ENCODE measurements at places on chromosomes 3 and 15.

DNA sequence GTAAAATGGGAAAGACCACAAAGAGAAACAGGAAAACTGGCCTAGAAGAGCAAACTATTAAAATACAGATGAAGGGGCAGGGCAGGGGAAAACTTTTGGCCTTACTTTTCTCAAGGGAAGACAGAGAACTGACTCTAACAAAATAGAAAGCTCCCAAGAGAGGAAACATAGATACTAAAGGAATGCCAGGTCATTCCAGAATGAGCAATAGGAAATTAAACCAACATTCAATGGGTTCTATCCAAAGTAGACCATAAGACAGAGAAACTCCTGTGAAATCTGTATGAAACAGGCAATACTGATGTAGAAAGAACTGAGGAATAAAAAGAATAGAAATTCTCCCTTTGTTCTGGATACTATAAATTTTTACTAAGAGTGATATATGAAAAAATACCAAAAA lies 491.8 kb downstream of the MECOM start:
- DNase-seq: no peak

DNA sequence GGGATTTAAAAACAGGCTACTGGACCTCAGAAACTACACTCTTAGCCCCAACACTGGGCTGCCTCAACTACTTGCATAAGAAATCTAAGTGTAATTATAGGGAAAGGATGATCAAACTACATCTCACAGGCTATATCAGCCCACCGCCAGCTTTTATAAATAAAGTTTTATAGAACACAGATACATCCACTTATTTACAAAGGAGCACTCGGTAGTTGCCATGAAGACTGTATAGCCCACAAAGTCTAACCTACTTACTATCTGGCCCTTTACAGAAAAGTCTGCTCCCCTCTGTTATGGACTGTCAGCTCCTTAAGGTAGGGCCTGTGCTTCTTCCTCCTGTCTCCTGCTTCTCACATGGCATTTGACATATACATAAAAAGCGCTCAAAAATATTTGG lies 9.5 kb downstream of the OSBPL10 start:
- no peak for DNase-seq

- DNase-seq: no peak
Observed at GRCh38 chr15:90209591-90209990, 8.5 kb downstream of the SEMA4B start.

DNA sequence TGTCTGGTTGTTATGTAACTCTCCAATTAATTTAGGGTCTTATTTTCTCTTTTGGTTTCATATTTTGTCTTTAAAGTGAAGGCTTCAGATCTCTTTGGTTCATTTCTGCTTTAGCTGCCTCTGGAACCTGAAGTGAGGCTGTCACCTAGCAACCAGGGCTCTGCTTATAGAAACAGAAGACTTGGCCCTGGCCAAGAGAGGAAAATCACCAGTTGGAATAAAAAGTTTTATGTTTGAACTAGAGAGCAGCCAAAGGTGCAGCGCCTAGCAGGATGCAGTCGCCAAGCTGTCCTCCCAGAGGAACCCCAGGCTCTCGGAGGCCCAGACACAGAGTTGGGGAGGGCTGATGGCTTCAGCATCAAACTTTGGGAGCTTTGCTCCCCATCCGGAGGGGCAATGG lies 41.1 kb downstream of the LYZL4 start:
- no peak for DNase-seq

DNA sequence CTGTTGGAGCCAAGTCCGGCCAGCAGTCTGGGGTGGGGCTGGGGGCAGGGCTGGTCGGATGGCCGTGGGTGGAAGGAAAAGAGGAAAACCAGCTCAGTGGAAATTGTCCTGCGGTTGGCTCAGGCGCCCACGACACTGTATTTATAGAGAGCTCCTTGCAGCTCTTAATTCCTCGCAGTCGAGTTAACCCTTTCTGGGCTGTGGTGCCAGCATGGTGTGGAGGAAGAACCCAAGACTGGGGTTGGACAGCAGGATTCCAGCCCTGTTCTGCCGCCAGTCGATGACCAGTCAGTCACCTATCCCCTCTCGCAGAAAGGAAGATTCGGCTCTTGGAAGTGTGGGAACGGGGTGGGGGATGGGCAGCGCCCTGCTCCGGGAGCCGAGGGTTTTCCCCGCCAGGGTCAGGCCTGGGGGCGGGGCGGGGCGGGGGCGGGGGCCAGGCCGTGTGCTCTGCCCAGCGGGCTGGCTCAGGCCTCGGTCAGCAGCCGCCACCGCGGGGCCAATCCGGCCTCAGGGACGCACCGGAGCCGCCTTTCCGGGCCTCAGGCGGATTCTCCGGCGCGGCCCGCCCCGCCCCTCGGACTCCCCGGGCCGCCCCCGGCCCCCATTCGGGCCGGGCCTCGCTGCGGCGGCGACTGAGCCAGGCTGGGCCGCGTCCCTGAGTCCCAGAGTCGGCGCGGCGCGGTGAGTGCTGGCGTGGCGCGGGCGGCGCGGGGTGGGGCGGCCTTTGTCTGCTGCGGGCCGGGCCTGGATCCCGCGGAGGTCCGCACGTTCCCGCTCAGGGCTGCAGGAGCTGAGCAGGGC lies at the start of gene CD276:
Gene CD276, plus strand, starts transcription at position 607 of the 804 bp plus-strand sequence. CDS start 15,257 bp downstream, outside the sequence.
- DNase-seq: no peak

GRCh38 chr3:37987751-37988179 lies 2.8 kb upstream of the VILL start:
- DNase-seq: no peak

DNA sequence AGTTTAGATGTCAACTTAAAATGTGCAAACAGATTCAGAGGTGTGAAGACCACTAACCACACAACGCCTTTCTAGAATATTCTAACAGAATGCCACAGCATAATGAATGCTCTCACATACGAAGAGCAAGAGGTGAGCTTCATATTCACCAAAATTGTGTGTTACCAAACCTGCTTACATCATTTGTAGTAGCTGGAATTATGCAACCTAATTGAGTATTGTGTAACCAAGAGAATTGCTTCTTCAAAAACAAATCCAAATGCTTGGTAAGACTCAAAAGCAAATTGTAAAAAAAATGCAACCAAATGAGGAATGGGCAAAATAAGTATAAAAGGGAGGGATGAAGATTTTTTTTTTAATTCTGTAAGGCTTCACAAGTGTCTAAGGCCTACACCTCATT lies 160.7 kb downstream of the TAFA4 start:
- no peak for DNase-seq

DNA sequence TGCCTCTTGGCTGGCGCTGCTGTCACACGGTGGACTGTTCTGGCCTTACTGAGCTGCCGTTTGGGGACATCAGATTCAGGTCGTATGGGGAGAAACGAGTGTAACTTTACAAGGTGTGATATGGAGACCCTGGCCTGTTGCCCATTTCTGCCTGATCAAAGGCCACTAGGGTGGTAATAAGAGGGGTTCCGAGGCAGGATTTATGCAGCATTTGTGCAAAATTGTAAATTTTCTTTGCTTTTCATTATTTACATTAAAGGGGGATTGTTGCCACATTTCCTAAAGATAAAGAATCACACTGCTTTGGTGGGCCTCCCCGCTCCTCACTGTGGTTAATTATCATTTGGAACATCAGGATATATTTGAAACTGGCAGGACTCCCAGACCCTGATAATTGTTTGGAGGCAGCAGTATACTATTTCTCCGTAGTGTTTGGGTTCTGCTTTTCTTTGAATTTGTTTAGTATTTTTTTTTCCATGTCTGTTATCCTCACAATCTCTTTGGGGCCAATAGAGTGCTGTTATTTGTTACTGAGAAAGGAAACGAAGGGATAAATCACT lies 891 bp downstream of the NXPE3 start:
- DNase-seq: no peak

GRCh38 chr15:63389902-63390670 lies 8.4 kb upstream of the CA12 start:
- no peak for DNase-seq

GRCh38 chr15:52220937-52221660 lies 29.9 kb upstream of the GNB5 start:
- DNase-seq: no peak

DNA sequence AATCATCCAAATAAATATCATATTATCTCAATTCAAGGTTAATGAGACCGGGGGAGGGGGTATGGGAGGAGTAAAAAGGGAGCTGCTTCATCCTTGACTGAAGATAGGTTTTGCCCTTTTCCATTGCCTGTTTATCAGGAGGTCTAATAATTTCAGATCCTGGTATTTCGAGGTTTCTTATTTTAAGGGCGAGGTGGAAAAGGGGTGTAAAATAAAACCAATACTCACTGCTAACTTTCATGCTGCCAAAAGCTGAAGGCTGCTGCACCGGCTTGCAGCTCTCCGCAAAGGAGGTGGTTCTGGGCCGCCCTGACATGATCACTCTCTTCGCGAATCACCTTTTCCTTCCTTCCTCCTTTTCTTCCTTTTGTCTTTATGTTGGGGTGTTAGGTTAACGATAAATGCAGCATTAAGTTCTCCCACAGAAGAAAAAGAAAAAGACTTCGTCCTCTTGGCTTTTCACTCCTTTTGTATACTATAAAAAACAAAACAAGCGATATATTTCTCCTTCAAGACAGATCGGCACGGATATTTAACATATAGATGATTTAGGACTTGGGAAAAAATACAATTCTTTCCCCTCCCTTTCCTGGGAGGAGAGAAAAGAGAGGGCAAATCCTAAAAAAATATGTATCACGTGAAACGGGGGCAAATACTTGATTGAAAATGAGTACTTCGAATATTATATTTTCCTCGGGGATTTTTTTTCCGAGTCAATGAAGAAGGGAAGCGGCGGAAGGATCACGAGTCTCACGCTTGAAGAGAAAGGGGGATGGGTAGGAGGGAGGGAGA lies 932 bp downstream of the GSK3B start:
- peak; percentile 15 for DNase-seq

DNA sequence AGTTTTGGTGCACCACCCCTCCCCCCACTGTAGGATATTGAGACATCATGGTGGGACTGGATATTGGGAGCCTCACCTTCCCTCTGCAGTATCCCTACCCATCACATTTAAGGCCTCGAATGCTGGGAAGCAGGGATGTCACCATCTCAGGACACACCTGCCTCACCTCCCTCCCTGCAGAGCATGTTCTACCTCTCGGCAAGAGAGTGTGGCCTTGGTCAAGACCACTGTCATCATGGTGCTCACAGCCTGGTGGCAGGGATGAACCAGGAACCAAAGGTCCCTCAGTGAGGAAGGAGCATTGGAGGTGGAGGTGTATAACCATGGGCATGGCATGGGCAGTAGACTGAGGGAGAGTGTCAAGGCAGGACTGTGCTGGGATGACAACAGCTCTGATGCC lies 104.8 kb downstream of the CORO2B start:
- DNase-seq: no peak

- no peak for DNase-seq
Observed at GRCh38 chr3:118412503-118412902, 622.1 kb downstream of the IGSF11 start.

GRCh38 chr3:180447136-180447535 lies 154.8 kb upstream of the TTC14 start:
- DNase-seq: no peak

DNA sequence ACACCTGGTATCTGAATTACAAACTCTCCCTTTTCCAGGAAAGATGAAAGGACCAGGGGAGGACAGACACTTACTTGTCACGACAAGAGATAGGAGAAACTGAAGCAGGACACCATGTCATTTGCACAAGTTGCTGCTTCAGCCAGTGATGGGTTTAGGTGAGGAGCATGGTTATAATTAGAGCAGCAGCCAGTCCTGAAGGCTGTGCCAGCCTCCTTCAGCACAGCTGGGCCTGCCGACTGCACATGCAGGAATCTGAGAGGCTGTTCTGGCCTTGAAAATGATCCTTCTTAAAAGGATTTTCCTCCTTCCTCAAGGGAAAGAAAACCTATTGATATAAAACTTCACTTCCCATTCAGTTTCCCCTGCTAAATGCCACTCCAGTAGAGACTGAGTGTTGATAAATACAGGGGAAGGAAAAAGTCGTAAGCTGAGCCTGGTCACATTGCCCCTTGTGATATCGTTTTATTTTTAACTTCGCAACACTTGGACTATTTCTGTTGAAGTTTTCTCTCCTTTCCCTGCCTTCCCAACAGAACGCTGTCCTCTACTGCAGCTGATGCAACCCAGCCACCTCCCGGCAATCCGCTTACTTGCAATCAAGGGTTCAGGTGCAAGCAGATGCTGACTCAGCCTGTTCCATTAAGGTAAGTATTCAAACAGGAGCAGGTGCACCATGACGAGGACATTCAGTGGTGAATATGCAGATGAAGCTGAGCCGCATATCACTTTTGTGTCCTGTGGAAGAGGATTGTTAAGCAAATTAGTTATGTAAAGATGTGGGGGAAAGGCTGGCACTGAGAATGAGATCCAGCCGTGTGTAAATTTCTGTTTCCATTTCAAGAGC lies at the start of gene FBXO40:
Gene FBXO40, plus strand, starts transcription at position 524 of the 847 bp plus-strand sequence. CDS start 27,197 bp downstream, outside the sequence.
- DNase-seq: no peak

- no peak for DNase-seq
Observed at GRCh38 chr3:59595830-59596229, 546.0 kb upstream of the CFAP20DC start.

DNA sequence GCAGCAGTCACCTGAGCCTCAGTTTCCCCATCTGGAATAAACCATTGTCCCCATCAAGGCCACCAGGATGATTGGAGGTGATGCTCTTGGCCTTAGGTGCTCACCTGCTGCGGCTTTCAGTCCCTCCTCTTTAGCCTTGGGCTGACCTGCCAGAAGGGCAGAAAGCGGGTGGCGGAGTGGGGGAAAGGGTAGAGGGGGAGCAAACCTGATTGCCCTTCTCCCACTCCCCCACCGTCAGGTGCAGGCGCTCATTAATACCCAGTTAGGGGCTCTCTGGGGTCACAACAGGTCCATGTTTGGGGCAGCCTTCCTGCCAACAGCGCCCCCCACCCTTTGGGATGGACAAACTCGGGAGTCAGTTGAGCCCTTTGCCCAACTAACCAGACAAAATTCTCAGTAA lies 50.5 kb downstream of the GRIP2 start:
- DNase-seq: no peak

DNA sequence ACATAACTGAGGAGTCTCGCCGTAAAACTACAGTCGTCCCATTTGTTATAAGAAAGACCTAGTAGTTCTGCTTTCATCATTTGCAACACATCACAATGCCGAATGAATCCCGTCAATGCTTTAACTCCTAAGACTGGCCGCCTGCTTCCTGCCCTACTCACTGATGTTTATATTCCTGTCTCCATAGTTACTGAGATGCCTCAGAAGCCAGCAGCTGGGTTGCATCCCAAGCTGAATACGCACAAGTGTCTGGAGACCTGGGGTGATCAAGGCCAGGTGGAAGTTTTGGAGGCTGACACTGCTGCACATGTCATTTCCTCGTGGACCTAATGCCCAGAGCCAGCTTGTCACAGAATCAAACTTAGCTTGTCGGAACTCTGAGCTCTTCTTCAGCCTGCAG lies 95.2 kb upstream of the UBE2E1 start:
- DNase-seq: no peak

Data from activated CD4-positive, alpha-beta T cell treated with anti-CD3 and anti-CD28 coated beads, Interleukin-2, amount 50 U/mL, for 4 hours (primary cell).